ENCODE measurements at places on chromosomes 4 and X. TPM values are rescaled to one million over a fixed set of nuclear protein-coding genes. Genes with fewer than 3 reads are reported as not detected.

SLIT2 gene
- 56.2 TPM for polyA plus RNA-seq

DNA sequence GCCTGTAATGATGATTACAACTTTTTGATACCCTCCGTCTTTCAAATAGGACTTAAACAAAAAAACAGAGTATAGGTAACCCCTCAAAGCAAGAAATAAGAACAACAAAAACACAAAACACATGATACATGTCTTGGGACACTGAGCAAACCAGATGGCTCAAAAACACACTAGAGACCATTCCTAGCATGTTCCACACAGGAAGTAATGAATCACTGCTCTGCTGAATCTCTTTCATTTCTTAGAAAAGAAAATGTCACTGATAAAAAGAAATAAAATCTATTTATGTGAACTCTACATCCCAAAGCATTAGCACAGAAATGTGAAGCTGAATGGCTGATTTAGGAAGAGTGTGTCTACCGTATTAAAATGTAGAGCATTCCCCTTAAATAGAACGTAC lies 134.5 kb upstream of the IL15 start:
- DNase-seq, result no peak

DNA sequence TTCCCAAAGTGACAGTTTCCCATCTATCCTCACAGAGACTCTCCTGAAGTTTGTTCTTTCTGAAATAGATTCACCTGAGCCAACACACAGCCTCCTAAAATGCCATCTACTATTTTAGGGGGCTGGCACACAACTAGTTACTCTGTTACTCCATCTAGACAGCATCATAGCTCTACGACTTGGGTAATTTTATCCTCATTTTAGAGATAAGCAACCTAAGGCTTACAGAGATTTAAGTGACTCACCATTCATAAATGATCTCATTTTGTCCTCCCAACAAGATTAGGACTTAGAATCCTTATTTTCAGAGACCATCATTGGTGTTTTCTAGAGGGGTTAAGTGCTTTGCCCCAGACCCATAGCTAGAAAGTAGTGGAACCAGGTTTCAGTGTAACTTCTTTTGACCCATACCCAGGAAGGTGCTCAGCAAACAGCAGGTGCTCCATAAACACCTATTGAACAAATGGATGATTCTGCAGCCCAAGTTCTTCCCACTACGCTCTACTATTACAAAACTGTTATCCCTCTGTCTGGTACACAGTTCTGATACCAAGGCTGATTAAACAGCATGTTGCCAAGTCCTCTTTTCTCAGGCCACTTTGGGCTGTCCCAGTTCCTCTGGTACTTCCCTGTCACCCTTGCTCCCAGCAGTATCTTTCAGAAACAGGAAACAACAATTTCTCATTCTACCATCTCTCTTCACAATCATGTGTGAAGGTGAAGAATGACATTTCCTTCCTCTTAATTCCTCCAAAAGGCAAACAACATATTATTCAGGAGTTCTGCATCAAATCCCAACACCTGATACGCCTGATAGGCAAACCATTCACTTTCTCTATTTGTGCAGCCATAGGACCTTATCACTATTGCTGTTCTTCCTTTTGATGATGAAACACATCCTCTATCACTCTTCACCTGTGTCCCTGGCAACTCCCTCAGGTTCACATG lies 304.7 kb upstream of the TAPT1 start:
- no peak for DNase-seq

PGAM4 gene
- not detected for polyA plus RNA-seq

- no peak for DNase-seq
These were observed 695 bp downstream of the MTM1 start for GRCh38 chrX:150569155-150569477.

XAGE2 gene
- polyA plus RNA-seq, result 0.23 TPM

- DNase-seq, result no peak
These were observed 25.9 kb upstream of the FAM241A start for GRCh38 chr4:112119353-112119783.

DNA sequence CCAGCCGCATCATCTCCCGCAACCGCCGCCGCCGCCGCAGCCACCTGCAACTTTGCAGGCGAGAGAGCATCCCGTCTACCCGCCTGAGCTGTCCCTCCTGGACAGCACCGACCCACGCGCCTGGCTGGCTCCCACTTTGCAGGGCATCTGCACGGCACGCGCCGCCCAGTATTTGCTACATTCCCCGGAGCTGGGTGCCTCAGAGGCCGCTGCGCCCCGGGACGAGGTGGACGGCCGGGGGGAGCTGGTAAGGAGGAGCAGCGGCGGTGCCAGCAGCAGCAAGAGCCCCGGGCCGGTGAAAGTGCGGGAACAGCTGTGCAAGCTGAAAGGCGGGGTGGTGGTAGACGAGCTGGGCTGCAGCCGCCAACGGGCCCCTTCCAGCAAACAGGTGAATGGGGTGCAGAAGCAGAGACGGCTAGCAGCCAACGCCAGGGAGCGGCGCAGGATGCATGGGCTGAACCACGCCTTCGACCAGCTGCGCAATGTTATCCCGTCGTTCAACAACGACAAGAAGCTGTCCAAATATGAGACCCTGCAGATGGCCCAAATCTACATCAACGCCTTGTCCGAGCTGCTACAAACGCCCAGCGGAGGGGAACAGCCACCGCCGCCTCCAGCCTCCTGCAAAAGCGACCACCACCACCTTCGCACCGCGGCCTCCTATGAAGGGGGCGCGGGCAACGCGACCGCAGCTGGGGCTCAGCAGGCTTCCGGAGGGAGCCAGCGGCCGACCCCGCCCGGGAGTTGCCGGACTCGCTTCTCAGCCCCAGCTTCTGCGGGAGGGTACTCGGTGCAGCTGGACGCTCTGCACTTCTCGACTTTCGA lies 654 bp downstream of the ATOH1 start:
- DNase-seq, result no peak

GRCh38 chrX:2662586-2662985 lies 28.5 kb upstream of the CD99 start:
- no peak for DNase-seq

TBC1D9 gene
- polyA plus RNA-seq, result 62.6 TPM

NSG1 gene
- 4.3 TPM for polyA plus RNA-seq

GRCh38 chr4:99536271-99536670 lies 25.4 kb downstream of the C4orf17 start:
- no peak for DNase-seq

DNA sequence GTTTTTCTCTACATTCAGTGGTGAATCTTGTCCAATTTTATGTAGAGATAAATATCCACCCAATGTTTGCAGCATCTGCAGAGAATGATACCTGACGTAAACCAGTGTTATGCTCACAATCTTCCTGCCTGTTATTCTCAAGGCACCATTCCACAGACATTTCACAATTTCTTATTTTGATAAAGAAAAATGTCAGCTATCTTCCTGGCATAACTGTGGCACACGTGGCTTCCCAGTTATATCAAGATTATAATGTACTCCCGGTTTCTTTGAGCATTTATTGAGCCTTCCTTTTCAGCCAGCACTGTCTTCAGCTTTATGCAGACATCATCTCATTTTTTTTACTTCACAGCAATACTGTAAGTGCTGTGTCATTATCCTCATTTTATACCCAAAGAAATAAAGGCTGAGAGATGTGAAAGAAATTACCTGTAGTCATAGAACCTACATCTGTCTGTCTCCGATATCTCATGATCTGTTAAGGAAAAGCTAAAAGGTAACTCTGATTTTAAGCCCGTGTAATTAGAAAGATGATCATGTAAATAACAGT lies 1300.8 kb upstream of the TENM3 start:
- DNase-seq, result no peak

All from renal pelvis (tissue), 12 donors.